ELF-1 (cell line): ENCODE measurements at places on chromosomes 11 and 22.
A peak's percentile ranks its signal among the peaks of the same experiment; 100 is the strongest.

DNA sequence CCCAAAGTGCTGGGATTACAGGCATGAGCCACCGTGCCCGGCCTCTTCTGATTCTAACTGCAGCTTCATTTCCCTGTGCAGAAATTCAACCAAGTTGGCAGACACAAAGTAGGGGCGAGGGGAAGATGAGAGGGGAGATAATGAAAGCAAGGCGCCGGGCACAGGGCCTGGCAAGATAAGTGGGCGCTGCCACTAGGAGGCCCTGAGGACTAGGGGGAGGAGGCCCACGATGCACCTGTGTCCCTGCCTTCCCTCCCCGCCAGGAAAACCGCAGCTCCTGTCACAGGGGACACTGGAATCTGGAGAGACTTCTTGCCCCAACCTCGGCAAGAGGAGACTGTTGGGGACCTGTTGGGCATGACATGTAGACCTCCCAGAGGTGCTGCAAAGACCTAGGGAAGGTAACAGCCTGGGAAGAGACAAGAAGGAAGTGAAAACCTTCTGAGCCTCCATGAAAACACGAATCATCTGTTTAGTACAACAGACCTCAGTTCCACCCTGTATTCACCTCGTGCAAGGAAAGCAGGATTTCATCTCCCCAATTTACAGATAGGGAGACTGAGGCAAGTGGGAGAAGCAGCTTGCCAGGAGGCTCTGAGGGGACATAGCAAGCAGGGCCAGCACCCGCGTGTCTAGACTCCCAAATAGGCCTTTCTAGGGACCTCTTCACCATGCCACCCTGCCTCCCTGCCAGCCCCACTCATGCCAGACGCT lies 3.1 kb upstream of the LGALS1 start:
- DNase-seq = no peak

- DNase-seq = no peak
These were observed 48.7 kb downstream of the IGLL1 start for GRCh38 chr22:23531283-23531956.

DNA sequence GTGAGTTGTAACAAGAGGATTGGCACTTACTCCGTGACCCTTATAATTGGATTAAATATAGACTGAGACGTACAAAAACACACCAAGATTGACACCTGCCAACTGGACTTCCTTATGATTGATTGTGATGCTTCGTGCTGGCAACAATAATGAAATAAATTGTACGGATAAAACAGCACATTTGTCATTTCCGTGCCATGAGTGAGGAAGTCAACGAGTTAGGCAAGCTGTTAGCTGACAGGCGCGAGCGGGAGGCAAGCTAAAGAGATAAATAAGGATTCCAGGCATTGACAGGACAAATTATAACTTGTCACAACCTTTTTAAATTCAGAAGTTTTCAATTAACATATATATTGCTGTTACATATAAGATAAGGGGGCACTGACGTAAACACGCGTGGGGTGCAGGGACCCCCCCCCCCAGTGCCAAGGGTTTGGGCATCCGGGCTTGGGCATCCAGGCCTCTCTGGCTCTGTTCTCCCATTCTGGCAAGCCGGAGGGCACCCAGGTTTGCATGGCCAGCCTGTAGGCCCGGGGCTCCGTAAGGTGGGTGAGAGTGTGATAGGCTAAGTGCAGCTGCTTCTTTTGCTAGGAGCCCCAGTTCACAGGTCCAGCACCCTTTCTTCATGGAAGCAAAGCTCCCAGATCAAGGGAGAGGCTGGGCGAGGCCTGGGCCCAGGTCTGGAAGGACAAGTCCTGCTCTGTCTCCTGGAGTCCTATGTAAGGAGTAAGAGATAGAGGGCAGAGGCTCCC lies 11.2 kb upstream of the PAX6 start:
- peak; percentile 8 for DNase-seq

DNA sequence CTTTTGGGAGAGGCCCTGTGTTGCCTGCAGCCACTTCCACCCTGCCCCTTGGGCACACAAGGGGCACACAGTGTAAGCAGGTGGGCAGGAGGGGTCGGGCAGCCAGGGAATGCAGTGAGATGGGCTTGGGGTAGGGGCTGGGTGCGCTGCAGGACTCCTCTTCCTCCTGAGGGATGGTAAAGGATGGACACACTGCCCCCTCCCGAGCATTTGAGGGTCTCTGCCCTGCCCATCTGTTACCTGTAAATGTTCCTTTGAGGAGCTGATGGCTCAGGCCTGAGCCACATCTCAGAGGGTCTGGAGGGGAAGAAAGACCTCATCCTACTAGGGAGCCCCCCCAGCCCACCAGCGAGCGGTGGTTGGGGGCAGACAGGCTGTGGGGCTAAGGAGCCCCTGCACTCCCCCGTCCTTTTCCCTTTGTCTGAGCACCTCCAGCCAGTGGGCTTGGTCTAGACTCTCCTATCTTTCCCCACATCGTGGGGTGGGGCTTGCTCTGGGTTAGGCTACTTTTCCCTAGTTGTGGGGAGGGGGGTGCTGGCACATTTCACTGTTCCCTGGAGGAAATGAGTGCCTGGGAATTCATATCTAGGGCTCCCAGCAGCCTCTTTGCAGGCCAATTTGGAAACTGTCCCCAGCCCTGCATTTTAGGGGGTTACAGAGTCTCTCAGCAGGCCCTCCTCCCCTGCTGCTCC lies 1.7 kb upstream of the TSSC4 start:
- no peak for DNase-seq

- no peak for DNase-seq
These were observed 274.7 kb downstream of the MN1 start for GRCh38 chr22:27526901-27527300.

DNA sequence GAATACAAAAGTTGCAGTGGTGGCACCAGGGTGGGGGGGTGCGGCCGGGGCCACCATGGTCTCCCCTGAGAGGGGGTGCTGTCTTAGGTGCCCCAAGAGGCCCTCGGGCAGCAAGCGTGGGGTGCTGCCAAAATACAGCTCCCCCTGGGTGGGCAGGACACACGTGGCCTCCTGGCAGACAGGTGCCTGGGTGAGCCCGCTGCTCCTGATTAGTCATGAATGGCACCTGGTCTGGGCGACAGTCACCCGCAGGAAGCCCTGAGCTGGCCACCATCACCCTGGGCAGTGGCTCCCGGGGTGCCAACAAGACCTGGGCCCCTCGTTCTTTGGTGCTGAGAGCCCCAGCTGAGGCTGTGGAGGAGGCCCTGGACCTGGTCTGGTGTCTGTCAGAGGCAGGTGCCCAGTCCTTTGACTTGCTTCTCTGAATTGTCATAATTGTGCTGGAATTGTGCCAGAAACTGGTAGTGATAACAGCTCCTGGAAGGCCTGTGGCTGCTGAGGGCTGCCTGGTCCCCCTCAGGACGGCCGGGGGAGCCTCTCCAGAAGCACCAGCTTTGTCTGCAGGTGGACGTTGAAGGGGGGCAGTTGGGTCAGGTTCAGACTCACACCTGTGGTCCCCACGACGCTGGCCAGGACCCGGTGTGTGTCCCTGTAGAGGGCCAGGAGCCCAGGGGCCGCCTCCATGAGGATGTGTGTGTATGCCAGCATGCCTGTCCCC lies 14.8 kb downstream of the ALG12 start:
- no peak for DNase-seq

DNA sequence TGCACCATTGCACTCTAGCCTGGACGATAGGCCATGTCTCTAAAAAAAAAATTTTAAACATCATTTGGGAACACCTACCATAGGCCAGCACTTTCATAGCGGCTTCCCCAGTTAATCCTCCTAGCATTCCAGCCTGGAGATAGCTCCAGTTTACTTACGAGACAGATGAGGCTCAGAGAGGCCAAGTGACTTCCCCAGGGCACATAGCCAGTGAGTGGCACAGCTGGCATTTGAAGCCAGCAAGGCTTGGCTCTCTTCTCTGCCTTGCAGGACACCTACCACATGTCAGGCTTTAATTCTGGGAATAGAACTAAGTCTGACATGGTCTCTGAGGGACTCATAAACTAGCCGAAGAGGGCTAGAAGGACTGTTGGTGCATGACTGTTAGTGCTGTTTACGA lies 4.9 kb upstream of the TAGLN start:
- no peak for DNase-seq

DNA sequence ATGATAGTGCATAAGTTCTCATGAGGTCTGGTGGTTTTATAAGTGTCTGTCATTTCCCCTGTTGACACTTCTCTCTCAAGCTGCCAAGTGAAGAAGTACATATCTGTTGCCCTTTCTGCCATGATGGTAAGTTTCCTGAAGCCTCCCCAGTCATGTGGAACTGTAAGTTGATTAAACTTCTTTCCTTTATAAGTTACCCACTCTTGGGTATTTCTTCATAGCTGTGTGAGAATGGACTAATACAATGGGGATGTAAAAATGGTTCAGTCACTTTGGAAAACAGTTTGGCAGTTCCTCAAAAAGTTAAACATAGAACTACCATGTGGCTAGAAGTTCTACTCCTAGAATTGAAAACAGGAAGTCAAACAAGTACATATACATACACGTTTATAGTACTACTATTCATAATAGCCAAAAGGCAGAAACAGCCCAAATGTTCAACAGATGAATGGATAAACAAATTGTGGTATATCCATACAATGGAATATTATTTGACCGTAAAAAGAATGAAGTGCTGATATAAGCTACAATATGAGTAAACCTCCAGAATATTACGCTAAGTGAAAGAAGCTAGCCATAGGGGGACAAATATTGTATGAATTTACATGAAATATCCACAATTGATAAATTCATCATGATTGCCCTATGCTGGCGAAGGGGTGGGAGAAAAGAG lies 16.0 kb upstream of the DKK3 start:
- no peak for DNase-seq

GRCh38 chr11:100010393-100010792 lies 676.7 kb upstream of the ARHGAP42 start:
- DNase-seq = peak; percentile 6

DNA sequence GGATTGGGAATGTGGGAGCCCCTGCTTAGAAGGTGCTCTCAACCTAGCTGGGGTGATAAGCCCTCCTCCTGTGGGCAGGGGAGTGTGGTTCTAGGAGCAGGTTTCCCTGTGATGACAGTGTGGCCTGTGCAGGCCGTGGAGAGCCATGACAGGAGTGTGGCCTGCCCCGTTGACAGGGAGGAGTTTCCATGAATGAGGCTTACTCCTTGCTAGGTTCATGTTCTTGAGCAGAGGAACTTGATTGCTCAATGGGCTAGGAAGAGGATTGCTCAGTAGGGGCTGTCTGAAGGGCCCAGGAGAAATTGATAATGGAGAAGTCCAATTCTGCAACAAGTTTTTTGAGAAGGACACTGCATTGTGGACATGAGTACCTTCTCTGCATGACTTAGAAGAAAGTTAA lies 92.0 kb downstream of the PPP6R3 start:
- DNase-seq = no peak

DNA sequence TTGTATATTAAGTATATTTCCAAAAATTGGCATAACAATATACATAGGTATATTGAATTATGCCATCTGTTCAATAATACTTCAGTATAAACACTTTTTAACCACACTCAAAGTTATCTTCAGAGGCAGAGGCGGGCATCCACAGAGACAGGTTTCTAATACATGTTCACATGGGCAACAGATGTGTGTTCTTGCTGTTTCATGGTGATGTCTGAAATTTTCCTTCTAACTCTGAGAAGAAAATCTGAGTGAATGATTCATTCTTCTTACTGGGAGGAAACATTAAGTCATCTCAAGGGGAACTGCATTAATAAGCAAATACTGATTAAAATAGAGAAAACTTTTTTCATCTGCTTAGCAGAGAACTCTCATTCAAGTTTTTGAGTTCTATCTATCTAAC lies 1074.5 kb downstream of the LRRC4C start:
- DNase-seq = no peak

DNA sequence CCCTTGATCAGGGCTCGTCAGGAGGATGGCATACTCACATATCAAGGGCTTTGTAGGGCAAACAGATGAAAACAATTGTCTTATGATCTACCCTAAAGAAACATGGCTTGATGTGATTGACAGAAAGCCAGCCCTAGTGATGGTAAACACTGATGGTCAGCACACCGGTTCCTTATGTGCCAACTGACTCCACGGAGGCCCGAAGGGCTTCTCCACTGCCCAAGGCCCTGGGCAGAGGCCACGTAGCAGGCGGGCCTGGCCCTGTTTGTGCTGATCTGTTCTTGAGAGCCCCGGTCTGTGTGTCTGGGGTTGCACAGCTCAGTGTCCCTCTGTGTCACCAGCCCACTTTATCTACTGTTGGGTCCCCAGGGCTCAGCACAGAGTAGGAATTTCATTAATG lies 115.2 kb downstream of the GRIK4 start:
- no peak for DNase-seq

GRCh38 chr11:107014871-107015270 lies 3.4 kb downstream of the GUCY1A2 start:
- DNase-seq = no peak

GRCh38 chr11:123586568-123586967 lies 67.9 kb downstream of the SCN3B start:
- DNase-seq = peak; percentile 76

GRCh38 chr22:30662040-30662439 lies 5.6 kb downstream of the DUSP18 start:
- no peak for DNase-seq

- no peak for DNase-seq
These were observed 303.3 kb upstream of the ZC3H12C start for GRCh38 chr11:109789901-109790300.

DNA sequence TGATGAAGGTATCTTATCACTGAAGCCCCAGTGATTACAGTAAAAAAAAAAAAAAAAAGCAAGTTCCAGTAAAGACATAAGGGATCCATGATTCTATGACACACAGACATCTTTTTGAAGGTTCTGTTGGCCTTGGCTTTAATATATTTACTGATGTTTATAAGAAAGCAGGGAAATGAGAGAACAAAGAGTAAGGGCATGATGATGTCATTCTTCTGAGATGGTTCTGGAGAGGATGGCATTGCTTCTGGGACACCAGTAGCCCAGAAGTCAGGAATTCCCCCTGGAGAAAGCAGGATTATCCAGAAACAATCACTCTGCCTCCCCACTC lies 233.6 kb downstream of the FAM76B start:
- DNase-seq = peak; percentile 4

DNA sequence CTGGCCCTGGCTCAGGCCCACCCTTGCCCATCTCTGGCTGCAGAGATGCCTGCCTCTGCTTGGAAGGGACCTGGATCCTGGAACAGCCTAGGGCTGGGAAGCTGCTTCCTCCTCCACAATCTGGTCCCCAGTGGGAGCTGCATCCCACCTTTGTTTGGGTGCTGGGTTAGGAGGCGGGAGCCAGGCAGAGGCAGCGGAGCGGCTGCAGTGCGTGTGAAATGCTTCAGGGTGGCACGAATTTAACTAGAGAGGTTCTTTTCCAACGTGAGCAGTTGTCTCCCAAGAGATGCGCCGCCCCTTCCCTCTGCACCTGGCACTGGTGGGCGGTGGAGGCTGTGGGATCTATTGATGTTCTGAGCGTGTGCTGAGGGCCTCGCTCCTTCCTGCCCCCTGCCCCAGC lies 31.6 kb downstream of the BRSK2 start:
- no peak for DNase-seq

GRCh38 chr22:17884893-17885292 lies 110.6 kb upstream of the BID start:
- DNase-seq = no peak
